AG20443 (cell line): ENCODE measurements at places on chromosomes 11 and 22.

GRCh38 chr22:29457730-29458129 is 19.3 kb downstream of the RFPL1 start:
- peak; percentile 69 for DNase-seq

- no peak for DNase-seq
These were observed 47.0 kb downstream of the IGLL5 start for GRCh38 chr22:22934543-22935055.

DNA sequence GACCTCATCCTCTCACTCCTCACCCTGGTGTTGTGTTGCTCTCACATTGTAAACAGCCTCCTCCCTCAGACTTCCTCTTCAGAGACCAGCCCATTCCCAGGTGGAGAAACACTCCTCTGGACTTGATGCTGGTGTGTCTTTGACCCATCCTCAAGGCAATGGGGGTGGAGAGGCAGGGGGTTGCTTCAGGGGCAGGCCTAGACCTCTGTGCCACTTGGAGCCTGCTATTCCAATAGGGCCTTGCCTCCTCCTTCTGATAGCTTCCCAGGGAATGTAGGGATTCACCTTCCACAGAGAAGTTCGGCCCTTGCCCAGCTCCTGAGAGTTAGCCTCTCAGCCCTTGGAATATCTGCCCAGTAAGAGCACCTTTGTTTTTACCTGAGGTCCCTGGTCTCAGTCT is 606.6 kb upstream of the CADM1 start:
- no peak for DNase-seq

GRCh38 chr11:129224538-129224937 is 32.4 kb upstream of the ARHGAP32 start:
- no peak for DNase-seq

GRCh38 chr11:34512840-34513681 is 533 bp downstream of the ELF5 start:
- DNase-seq = peak; percentile 81

- no peak for DNase-seq
These were observed 359.5 kb downstream of the INSC start for GRCh38 chr11:15473954-15474837.

DNA sequence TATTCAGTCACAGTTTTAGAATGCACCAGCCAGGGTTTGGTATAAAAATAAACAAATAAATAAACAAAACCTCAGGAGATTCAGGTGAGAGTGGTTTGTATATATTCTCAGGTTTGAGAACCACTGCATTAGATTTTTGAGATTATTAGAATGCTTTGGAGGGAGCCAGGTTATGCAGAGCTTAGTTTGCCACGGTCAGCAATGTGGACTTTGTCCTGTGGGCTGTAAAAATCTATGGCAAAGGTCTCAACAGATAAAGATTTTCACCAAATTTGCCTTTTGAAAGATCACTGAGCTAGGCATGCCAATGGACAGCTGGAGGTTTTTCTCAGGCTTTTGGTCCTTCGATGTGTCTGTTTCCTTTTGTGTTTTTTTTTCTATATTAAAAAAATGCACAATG is 650.1 kb upstream of the RAG2 start:
- DNase-seq = no peak

DNA sequence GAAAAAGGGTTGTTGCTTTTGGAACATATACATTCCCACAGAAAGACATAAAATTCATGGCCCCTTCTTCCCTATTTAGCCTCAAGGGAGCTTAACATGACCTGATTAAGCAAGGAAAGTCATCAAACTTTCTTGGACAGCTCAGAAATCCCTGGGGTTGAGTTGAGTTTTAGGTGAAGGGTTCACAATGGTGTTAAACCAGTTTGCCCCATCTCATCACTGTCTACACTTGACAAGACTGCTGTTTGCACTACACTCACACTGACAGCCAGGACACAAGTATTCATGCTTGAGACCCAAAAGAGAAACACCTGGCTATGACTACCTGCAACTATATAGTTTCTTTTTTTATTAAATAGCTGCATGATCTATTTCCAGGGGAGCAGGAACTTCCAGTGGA is 209.8 kb upstream of the TMEM45B start:
- DNase-seq = no peak

GRCh38 chr11:99887481-99887880 is 799.6 kb upstream of the ARHGAP42 start:
- DNase-seq = no peak

GRCh38 chr22:46967445-46968358 is 205.3 kb downstream of the TBC1D22A start:
- no peak for DNase-seq

DNA sequence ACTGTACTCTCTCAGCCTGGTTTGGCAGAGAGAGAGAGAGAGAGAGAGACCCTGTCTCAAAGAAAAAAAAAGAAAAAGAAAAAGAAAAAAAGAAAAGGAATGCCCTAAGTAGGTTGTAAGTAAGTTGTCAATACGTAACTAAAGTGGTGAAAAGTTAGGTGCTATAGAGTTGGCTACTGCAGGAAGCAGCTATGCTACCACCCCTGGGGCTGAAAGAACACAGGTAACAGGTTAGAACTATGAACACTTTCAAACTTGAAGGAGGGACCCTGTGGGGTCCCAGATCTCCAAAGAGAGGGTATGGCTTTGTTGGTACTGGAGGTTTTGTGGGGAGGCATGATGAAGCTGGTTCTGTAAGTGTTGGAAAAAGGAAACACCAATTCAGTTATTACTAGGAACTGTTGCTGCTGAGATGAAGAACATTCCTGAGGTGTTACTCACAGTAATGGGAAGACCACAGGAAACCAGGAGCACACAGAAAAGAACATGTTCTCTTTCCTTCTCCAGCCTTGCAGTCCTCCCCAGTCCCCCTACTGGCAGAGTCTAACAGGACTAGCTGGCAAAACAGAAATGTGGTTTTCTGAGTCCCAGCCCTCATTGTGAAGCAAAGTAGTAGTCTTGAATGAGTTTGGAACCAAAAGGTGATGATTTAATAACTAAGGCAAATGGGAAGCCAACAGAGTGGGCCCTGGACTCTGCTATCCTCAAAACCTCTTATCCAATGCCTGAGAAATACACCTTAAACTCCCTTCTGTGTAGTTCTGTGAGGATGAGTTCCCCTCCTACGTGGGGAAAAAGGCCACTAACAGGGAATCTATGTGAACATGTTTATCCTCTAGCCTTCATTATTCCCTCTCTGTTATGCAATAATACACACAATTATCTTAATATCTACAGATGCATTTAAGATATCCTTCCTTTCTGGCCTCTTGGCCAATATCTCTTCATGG is 427.0 kb upstream of the DDI1 start:
- DNase-seq = peak; percentile 87

DNA sequence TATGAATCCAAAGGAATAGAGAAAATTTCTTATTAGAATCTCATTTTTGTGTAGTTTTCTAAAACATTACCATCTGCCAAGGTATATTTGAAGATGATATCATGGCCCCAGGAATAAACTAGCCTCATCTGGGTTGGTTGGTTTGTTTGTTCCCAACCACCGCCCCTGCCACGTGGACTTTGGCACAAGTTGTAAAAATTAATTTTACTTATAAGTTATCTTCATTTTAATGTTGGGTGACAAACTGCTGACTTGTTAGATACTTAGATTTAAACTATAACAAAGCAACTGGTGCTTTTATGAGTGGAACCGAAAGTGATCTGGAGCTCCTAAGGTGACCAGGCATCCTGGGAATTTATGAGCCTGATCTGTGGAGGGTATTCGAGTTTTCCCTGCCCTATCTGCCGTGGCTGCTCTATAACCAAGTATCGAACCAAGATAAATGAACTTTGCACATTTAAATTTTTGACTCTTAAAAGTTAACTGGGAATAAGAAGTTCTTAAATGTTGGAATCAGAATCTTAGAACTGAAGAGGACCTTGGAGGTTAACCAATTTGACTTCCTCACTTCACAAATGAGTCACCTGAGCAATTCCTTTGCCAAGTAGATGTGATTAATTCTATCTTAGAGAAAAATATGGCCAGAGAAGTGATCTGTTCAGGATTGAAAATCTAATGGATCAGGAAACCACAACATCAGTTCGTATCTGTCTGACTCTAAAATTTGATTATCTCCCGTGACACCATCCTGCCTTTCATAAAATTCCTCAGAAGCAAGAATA is 129.1 kb upstream of the ARHGAP42 start:
- peak; percentile 38 for DNase-seq

GRCh38 chr11:93784935-93785360 is 866 bp downstream of the MED17 start:
- DNase-seq = no peak

DNA sequence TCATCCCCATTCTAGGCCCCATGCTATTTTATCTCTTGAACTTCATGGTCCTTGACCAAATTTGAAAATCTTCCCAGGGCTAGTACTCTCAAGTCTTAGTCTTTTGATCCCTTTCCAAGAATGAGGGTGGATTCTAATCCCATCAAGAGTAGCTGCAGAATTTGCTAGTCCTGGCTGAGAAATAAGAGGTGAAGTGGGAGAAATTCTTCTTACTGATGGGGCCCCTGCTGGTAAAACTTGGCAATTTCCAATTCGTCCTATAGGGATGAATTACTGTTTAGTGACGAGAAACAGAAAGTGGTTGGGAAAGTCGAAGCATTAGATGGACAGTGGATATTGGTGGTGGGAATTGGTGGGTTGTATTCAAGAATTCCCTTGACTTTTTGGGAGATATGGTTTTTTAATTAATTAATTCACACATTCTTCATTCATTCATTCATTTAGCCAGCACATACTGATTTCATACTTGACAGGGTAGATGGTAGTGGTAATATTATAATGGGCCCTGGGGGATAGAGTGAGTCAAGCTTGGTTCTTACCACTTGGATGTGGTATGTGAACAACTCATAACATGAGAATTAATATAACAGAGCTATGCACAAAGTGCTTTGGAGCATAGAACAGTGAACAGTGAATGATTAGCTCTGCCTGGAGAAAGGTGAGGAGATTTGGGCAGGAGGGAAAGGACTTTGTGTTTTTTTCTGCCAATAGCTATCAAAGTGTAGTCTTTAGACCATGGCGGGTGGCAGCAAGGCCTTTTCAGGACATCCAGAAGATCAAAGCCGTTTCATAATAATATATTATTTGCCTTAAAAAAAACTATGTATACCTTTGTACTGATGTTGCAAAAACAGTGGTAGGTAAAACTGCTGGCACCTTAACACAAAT is 103.8 kb downstream of the STIM1 start:
- peak; percentile 79 for DNase-seq

DNA sequence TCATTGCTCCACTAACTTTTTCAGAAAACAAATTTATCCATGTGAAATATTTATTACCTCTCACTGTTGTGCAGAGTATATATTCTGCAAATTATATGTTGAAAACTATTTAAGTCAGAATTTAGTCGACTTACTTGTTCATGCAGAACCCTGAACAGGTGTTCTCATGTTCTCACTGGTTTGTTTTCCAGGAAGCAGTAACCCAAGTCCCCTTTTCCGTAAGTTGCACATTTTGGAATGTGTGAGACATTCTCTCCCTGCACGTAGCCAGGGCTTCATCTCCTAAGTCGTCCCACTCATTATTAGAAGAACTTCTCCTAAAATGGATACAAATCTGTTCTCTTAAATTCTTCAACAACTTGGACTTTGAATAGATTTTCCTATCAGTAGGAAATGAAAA is 524.9 kb downstream of the CNTN5 start:
- no peak for DNase-seq

GRCh38 chr11:79236541-79236971 is 204.3 kb downstream of the TENM4 start:
- DNase-seq = peak; percentile 75

DNA sequence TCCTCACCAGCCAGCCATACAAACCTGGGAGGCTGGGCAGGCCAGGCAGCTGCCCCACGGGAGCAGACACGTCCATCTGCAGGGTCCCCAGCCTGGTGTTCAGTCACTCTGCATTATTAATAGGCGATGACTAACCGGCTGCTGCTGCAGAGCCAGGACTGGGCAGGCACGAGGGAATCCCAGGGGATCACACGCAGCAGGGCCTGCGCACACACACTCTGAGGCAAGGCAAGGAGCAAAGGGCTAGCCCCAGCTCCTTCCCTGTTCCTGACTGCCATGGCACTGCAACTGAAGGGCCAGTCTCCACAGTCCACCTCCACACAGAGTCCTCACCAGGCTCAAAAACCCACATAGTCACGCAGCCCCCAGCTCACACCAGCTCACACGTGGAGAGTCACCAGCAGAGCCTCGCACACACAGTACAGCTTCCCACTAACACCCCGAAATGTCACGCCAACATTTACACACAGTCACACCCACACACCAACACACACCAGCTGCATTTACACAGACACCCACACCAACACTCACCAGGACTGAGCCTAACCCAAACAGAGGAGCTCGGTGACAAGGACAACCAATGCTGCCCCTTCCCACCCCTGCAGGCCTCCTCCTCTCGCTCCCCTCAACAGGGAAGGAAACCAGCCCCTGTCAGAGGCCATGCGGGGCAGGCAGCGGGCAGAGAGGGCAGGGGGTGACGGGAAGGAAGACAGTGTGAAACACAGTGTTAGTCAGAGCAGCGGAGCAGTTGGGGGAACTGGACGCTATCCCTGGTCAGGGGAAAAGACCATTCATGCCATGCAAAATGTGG is 47.3 kb downstream of the NRXN2 start:
- DNase-seq = peak; percentile 96

DNA sequence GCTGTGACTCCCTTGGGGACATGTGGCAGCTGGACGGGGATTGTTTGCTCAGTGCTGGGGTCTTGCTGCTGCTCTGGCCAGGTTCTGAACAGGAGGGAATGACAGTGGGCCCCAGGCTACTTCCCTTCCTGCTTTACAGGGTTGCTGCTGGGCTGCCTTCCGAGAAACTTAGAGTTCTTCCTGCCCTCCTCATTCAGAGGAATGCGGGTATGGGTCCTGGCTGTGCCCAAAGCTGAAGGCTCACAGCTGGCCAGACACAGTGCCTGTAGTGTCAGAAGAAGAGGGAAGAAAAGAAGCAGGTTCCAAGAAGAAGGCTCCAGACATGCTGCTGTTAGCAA is 108.3 kb upstream of the PARVA start:
- peak; percentile 80 for DNase-seq

- no peak for DNase-seq
These were observed 65.4 kb downstream of the PRR5L start for GRCh38 chr11:36361472-36361871.
